ENCODE measurements at places on chromosomes 12 and 14.

DNA sequence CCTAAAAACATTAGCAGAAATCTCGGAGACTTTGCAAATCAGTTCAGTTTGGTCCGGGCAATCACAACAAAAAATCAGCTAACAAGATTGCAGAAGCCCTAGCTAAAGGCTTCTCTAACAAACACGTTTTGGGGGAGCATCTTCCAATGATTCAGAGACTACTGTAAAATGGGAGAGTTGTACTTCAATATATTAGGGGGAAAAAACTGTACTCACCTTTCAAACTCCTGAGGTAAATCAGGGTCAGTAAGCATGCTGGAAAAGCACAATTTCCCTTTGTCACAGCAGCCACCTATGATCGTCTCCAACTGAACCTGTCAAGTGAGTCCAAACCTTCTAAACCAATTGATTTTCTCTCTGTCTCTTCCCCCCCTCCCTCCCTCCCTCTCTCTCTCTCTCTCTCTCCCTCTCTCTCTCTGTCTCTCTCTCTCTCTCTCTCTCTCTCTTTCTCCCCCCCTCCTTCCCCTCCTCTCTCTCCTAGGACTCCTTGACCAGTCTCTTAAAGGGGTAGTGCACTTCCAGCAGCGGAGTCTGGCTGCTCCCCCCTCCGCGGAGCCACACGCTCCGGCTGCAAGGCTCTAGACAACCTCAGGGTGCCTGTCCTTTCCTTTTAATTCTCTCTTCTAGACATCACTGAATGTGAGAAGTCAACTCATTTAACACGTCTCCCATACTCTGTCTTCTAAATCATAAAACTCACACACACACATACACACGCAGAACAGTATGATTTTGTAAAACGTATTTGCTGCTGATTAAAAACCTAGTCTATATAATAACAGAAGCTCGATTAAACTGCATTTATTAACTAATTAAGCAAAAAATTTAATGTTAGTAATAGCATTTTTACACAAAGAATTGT lies at the start of gene SOX5:
Gene SOX5 (minus strand): TSS at position 323 of the 862 bp plus-strand sequence. CDS start 69 bp downstream, at position 254.
- no peak for DNase-seq

GRCh38 chr14:23727566-23728335 lies 91.6 kb downstream of the DHRS2 start:
- no peak for DNase-seq

DNA sequence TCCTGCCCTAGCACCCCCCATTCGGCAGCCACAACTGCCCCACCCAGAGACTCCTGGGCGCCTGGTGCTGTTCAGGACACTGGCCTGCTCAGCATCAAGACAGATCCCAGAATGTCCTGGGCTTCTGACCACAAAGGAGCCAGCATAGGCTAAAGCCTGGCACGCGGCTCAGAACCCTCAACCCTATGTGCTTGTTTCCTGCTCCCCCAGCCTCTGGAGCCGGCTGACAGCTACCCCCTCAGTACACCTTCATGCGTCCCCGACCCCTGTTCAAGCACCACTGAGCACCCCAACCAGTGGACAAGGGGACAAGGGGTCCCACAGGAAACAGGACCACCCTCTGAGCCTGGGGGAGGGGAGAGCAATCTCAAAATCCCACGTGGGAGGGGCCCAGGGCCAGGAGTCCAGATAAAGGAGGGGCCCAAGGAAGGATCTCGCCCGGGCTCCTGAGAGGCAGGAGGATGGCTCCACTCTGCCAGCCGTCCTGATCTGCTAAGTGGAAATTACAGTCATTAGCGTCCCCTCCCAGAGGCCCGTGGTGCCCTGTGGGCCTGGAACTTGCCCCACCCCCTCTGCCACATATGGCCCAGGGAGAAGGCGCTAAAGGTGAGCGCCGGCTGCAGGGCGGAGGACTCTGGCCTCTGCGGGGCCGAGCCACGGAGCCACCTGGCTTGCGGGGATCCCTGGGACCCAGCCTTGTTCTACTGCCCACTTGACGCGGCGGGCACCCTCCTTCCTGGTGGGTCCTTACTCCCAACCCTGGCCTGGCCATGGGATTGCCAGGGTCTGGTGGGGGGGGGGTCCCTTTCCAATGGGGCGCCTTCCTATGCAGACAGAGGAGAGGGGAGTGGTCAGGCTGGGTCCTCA lies 27.2 kb upstream of the GPR132 start:
- no peak for DNase-seq

- DNase-seq, result no peak
Observed at GRCh38 chr12:89038831-89039512, 313.3 kb downstream of the DUSP6 start.

DNA sequence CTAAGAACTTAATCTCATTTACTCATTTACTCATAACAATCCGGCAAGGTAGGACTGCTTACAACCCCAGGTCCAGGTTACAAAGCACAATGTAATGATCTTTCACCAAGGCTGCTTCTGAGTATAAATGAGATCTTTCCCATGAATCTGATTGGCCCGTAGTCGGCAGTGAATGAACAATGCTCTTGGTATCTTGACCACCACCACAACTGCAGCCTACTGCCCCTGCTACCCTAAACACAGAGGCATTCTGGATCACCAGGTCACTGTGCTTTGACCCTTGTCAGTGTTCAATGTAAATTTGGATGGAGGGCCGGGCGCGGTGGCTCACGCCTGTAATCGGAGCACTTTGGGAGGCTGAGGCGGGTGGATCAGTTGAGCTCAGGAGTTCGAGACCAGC lies 15.9 kb downstream of the FAM181A start:
- no peak for DNase-seq

DNA sequence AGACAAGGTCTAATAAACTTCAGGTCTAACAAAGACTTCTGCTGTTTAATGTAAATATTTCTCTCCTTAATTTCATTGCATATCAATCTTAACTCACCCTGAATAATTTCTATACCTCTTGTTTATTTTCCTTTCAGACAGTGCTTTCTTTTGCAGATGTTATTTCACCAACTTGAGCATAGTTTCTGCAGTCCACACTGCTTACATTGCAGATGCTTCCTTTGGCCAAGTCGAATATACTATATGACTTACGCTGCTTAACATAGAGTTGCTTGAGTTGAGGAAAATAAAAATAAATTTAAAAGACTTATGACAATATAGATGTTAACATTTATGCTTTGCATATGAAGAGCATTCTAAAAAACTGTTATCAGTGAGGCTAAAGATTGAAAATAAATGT lies 217.7 kb downstream of the PTPRO start:
- no peak for DNase-seq

DNA sequence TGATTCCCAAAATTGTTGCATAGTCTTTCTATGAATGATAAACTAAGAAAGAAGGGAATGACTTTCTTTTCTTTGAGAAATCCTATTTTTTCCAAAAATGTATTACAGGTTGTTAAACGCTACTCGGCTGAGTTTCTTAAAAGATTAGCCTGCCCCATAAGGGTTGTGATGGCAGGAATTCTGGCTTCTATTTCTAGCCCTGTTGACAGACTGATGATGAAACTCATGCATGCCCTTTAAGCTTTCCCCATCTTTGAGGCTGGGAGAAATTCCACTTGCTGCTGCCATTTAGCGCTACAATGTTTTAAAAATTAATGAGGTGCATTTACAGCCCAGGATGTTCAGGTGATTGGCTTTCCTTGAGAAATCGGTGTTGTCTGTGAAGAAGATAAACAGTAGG lies 33.2 kb upstream of the RASSF3 start:
- DNase-seq, result no peak

DNA sequence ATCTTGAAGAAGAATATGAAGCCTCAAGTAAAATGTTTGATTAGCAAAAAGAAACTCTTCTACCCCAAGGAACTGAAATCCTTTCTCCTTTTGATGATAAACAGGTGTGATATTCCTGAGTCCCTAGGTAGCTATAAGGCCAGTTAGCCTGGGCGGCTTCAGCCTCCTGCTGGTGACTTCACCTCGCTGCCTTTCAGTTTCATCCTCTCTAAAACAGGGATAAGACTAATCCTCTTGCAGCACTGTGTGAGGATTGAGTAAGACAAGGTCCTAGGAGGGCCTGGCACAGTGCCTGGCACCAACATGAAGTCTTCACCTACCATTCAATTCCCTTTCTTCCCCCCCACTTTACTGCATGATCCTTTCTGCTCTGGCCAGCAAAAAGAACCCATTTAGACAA lies 42.1 kb downstream of the CIT start:
- no peak for DNase-seq

DNA sequence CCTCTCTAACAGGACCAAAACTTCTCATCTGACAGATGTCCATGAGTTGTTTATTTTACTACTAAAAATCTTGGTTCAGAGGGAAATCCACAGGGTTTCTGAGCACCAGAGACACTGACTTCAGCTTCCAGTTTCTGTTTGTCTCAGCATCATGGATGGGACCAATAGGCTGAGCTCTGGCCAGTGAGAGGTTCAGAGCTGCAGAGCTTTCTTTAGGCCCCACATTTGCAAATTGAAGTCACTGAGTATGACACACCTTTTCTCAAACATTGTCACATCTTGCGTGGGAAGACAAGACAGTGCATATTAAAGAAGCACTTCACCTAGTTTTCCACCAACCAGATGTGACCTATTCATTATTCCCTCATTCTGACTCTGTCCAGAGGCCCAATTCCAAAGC lies 45.2 kb downstream of the RDH12 start:
- no peak for DNase-seq

GRCh38 chr12:20567413-20567812 lies 127.7 kb upstream of the SLCO1C1 start:
- DNase-seq, result no peak

- no peak for DNase-seq
Observed at GRCh38 chr12:126843915-126844669, 1422.9 kb upstream of the TMEM132C start.

- DNase-seq, result no peak
Observed at GRCh38 chr14:91737619-91738018, 5.7 kb upstream of the CATSPERB start.
